Stimulated activated CD4-positive, alpha-beta T cell treated with anti-CD3 and anti-CD28 coated beads, TNF-alpha, amount 100 ng/mL, for 24 hours (primary cell): ENCODE measurements at places on chromosomes 5 and 9.

GRCh38 chr9:5518937-5519319 lies 8.6 kb downstream of the PDCD1LG2 start:
- peak; percentile 57 for DNase-seq

GRCh38 chr9:130448771-130449603 lies 4.2 kb downstream of the ASS1 start:
- no peak for DNase-seq

- no peak for DNase-seq
These were observed 699.0 kb downstream of the MAT2B start for GRCh38 chr5:164204338-164204946.

DNA sequence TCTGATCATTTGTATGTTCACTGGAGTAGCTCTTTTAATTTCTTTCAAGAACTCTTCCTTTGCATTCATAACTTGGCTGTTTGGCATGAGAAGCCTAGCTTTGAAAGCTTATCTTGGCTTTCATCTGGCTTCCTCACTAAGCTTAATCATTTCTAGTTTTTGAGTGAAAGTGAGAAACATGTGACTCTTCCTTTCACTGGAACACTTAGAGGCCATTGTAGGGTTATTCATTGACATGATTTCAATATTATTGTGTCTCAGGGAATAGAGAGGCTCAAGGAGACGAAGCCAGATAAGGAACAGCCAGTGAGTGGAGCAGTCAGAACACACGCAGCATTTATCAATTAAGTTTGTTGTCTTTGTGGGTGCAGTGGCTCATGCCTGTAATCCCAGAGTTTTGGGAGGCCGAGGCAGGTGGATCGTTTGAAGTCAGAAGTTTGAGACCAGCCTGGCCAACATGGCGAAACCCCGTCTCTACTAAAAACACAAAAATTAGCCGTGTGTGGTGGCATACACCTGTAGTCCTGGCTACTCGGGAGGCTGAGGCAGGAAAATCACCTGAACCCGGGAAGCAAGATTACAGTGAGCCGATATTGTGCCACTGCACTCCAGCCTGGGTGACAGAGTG lies 98.3 kb downstream of the UGCG start:
- no peak for DNase-seq

DNA sequence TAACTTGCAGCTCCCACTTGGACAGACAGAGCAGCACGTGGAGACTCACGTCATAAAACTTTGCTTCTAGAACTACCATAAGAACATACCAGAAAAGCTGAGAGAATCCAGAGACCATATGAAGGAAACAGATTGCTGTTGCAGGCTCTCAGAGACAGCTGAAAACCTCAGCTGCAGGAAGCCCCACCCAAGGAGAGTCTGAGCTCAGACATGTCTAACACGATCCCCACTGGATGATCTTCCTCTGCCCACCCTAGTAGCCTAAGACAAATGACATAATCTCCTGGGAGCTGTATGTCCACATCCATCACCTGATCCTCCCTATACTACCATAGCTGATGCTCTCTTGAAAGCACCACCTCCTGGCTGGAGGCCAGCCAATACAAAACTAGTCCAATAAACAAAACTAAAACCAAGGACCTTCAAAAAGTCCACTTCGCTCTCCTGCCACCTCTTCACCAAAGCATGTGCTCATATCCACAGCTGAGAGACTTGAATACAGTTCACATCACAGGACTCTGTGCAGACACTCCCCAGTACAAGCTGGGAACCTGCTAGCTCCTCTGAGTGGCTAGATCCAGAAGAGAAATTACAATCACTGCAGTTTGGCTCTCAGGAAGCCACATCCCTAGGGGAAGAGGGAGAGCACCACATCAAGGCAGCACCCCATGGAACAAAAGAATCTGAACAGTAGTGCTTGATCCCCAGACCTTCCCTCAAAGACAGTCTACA lies 257.4 kb downstream of the TRIM36 start:
- no peak for DNase-seq
